ENCODE measurements at places on chromosomes 11 and 22.

GRCh38 chr22:42994917-42995562, 19.9 kb downstream of the PACSIN2 start:
- DNase-seq: peak; percentile 96

DNA sequence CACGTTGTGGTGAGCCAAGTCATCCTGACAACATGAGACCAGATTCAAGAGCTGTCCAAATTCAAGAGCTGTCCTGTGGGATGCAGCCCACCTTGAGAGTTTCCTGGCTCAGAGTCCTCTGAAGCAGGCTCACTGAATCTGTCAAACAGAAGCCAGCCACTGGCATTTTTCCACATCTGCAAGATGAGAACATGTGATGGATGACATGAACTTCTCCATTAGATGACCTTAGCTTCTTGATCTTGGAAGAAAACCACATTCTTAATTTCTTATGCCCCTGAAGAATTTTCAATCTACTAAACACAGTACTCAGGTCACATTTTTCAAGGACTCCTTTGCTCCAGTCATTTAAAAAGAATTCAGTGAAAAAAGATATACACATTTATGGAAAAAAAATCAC, 291.0 kb downstream of the GUCY1A2 start:
- no peak for DNase-seq

- no peak for DNase-seq
Observed at GRCh38 chr11:46253258-46254132, 24.0 kb upstream of the CREB3L1 start.

- DNase-seq: no peak
Observed at GRCh38 chr11:109864834-109865547, 228.2 kb upstream of the ZC3H12C start.

DNA sequence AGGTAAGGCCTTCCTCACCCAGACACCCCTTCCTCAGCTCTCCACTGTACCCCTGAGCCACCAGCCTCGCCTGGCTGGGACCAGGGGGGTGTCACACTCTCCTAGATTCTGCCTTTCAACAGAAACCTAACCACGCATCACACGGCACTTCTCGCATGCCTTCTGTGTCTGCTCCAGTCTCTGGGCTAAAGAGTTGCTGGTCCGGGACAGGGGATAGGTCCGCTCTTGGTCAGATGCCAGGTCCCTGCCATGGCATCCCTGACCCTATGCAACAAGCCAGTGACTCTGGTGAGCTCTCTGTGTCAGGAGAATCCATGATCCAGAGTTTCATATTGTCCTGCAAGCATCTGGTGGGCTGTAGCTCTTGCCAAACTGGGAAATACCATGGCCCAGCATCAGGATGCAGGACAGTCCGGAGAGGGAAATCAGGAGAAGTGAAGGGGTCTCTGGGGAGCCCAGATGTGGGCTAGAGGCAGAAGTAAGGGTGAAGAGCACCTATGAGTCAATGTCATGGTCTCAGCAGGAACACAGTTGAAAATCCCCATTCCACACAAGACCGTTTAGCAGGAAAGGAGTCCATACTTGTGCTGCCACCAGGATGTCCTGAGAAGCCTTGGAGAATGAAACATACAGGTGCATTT, 14.1 kb downstream of the IGLL5 start:
- no peak for DNase-seq

DNA sequence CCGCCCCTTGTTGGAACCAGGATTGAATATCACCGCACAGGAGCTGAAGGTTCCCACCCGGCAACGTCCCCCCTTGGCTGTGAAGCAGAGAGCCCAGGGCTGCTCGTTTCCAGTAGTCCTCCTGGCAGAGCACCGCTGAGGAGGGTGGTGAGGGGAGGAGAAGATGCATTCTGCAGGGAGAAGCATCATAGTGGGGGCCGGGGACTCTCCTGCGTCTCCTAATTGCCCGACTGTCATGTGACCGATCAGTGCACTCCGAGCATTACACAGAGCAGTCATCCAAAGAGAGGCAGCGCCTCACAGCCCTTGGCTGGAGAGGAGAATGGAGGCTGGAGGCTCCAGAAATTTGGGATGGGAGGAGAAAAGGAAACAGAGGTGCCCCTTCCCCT, 85.0 kb upstream of the SEPTIN5 start:
- DNase-seq: no peak

- DNase-seq: no peak
Observed at GRCh38 chr11:66218846-66219620, 49.4 kb upstream of the RAB1B start.

DNA sequence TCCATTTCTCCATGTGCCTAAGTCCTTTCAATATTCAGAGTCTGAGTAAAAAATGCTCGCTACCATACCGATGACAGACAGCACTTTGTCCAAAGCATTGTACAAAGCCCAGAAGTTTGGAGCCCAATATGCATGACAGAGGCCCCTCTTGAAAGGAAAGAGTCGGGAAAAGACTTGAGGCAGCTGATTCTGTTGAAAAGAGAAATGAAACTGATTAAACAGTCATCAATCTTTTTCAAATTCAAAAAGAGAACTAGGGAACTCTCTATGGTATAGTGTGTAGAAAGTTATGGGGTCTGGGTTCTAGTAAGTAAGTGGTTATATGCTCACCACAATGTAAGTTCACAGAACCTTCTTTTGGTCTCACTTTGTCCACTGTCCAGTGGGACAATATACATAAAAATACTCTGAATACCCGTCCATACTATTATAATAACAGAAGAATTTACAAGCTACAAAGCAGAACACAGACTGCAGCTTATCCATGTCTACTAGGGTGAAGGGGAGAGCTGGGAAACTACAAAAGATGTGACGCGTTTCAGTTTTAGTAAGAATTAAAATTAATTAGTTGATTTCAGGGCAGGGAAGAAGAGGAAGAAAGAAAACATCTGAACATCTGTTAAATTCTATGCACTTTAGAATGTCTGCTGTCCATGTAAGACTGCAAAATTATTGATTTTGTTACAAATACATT, 26.7 kb downstream of the ALG8 start:
- no peak for DNase-seq
